ENCODE measurements at places on chromosomes 12 and 14.

- no peak for DNase-seq
These were observed 68.9 kb downstream of the ZNF664 start for GRCh38 chr12:124041907-124042306.

DNA sequence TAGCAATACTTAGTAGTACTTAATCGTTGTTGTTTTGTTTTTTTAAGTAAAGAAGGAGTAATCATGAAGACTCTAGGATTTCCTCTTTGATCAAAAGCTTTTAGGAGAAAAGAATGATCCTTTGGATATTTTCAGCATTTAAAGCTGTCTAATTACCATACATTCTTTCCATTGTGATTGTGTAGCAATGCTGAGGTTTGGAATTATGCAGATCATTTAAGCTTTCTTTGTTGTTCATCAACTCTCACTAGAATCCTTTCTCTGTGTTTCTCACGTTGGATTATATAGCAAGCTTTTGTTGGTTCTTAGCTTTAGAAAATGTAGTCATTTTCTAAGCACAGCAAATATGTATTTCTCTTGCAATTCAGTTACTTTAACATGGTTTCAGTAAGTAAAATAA lies 25.8 kb downstream of the CCDC91 start:
- DNase-seq, result no peak

DNA sequence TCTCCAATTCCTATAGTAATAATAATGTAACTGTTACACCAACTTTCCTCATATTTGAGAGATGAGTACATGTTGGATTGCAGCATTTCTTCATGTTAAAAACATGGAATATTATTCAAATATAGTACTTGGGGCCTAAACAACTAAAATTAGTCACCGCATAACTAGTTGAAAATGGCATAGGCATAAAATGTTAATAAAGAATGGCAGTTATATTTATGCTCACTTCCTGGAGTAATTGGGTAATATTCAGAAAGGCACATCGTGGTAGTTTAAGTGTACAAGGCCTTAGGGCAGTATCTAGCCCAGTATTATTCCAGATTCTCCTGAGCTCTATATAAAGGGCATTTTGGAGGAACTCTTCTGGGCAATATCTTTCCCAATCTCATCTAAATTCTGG lies 46.0 kb downstream of the ERGIC2 start:
- DNase-seq, result no peak

- no peak for DNase-seq
These were observed 181.2 kb downstream of the EMP1 start for GRCh38 chr12:13377698-13378097.

DNA sequence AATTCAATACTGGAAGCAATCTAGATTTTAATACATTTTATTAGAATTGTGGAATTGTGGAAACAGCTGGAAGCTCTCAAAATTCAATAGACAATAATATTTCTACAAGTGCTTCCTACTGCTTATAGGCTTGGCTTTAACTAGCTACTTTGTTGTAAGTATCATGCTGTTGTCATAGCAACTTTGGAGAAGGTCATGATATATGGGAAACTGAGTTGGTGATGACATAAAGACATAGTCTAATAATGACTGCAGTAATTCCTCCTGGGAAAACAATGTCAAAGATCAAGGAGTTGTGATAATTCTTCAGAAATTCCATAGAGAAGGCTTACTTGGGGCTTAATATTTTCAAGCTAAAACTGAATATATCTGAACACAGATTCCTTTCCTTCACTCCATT lies 266.6 kb downstream of the KIF21A start:
- no peak for DNase-seq

GRCh38 chr14:61460718-61461611 lies 139.6 kb downstream of the PRKCH start:
- no peak for DNase-seq

DNA sequence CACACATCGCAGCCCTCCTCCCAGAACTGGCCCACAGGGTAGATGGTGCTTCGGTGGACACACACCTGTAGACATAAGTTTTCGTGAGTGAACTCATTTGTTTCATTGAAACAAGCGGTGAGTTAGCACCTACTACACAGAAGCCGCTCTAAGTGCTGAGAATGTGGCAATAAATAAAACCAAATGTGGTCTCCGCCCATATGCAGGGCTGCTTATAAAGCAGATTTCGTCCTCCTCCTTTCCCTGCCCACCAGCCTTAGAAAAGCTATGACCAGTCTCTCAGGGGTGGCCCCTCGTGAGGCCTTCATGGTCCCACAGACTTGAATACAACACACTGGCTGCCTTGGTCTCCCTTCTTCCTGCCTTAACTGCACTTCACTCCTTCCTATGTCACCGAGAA lies 31.1 kb upstream of the ANO2 start:
- no peak for DNase-seq

- DNase-seq, result no peak
These were observed 299.0 kb downstream of the CCDC91 start for GRCh38 chr12:28489246-28489645.

DNA sequence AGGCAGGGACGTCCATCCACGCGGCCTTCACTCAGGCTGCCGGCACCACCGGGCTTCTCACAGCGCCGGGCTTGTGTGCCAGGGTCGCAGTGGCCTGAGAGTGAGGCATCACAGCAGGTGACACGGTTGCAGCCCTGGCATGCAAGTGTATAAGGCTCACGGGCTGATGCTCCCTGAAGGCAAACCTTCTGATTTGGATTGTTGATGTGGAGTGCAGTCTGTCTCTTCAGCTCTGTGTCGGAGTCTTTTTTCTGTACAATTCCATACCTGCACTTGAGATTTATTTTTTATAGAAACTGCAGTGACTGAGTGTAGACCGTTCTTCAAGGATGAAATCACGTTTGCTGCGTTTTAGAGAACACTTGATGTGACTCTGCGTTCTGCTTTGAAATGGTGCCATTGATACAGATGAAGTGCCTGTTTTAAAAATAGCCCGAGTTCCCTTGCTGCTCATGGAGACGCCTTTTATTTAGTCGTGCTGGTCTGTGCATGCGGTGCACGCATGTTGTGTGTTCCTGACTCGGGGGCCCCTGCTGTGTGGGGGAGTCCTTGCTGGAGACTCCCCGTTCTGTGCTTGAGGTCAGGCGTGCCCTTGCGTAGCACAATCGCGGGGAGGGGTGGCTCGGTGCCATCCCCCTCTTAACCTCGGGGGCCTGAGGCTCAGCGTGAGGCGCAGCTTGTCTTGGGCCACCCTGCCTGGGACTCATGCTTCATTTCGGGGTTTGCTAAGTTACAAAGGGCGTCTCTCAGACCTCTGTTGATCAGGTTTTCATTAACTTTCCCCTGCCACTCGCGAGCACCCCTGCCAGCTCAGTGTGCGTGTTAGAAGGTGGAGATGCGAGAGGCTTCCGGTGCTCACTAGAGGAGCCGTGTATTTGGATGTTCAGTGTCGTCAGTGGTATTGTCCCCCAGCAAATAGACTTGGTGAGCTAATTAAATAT lies 21.6 kb upstream of the AMN start:
- DNase-seq, result no peak

GRCh38 chr12:91913124-91913523 lies 232.5 kb downstream of the BTG1 start:
- DNase-seq, result no peak

- no peak for DNase-seq
These were observed 32.2 kb downstream of the SUSD6 start for GRCh38 chr14:69643430-69644200.

Measured in T-helper 2 cell treated with Interferon-gamma antibody and Interleukin-4, amounts not matched to agents 5 μg/mL and 100 μg/mL, for 36 hours (primary cell).